ENCODE measurements at places on chromosomes 7 and 10.

GRCh38 chr10:5274795-5275194, 78.2 kb downstream of the AKR1C4 start:
- no peak for DNase-seq

DNA sequence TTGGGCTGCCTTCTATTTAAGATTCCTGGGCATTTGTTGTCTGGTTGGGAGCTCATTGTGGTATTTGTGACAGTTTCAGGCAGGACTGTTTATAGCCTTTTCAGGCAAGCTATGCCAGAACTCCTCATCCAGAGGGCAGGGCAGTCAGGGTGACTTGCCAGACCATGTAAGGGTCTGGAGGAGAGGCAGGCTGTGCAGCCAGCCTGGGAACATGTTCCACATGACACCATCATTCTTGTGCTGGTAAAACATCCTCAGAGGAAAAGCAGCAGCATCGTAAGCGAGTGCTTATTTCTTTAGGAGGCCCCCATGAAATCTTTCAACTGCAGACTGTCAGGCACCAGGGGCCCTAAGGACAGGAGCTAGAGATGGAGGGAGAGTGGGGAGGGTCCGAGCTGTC, 44.0 kb upstream of the SORBS1 start:
- no peak for DNase-seq

GRCh38 chr10:111303887-111304286, 227.1 kb downstream of the ADRA2A start:
- no peak for DNase-seq

DNA sequence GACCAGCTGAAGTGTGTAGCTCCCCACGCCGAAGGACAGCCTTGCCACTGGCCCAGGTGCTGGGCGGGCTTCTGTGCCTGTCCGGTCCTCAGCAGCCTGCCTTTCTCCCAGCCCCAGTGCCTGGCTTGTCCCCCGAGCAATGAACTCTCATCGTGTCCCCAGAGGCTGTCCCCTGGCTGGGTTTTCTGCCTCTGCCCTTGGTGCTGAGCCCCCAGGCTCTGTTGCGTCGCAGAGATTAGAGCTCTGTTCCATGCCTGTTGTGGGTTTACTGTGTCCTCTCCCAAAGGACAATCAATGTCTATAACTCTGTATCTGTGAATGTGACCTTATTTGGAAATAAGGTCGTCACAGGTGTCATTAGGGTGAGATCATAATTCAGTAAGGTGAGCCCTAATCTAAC, 226.1 kb upstream of the SHH start:
- no peak for DNase-seq

DNA sequence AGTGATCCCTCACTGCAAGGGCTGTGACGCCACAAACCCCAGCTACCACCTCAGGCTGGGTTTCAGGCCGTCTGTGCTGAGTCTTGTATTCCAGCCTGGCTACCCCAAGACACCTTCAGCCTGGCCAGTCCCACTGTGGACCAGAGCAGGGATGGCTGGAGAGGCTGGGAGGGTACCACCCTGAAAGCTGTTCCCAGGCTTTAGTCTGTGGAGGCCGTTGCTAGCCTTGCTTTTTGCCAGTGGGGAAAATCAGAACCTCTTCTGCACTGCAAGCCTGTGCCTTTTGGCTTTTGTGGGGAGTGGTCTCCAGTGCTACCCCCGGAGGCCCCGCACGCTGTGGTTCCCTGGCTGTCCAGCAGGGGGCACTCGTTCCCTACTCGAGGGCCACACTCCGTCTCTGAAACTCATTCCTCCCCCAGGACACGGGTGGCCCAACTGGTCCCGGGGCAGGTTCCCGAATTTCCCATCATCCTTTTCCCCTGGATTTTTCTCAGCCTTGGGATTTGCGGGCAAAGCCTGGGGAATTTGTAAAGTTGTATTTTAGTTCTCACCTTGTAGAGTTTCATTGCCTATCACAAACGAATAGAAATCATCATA, 128.4 kb upstream of the BTBD16 start:
- DNase-seq, result peak; percentile 37
